NCI-H526 (cell line): ENCODE measurements at places on chromosomes 2 and 18.

DNA sequence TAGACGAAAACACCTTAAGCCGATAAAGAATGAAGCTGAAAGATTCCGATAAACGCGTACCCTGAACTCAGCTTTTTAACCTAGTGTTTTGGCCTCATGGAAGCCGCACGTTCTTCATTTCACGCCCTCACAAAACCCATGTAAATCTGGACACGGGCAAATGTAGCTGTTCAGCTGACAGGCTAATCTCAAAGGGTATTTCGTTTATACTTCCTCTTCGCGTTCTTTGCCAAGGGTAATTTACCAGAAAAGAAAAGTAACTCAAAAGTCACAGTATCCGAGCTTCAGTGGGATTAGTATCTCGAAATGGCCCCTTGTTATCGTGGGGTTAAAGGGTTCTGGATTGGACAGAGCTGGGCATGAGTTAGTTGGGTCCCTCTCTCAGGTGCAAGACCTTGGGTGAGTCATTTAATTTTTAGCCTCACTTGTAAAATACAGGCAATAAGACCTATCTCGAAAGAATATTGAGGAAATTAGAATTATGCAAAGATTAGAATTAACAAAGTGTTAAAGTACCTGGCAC is 22.0 kb upstream of the STPG4 start:
- DNase-seq: no peak

DNA sequence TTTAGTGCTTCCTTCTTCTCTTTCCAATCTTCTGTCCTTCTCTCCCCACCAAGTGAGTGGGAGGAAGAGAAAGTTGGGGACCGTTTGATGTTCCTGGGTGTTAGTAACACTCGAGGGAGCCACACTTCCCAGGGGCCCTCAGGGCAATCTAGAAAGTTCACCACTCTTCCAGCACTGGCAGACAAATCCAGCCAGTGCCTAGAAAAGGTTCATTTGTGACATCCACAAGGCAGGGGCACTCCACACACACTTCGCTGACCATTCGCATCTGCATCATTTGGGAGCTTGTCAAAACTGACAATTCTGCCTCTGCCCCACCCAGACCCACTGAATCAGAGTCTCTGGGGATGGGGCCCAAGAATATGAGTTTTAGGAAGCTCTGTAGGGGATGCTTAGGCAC is 86.8 kb upstream of the ST3GAL5 start:
- DNase-seq: no peak

DNA sequence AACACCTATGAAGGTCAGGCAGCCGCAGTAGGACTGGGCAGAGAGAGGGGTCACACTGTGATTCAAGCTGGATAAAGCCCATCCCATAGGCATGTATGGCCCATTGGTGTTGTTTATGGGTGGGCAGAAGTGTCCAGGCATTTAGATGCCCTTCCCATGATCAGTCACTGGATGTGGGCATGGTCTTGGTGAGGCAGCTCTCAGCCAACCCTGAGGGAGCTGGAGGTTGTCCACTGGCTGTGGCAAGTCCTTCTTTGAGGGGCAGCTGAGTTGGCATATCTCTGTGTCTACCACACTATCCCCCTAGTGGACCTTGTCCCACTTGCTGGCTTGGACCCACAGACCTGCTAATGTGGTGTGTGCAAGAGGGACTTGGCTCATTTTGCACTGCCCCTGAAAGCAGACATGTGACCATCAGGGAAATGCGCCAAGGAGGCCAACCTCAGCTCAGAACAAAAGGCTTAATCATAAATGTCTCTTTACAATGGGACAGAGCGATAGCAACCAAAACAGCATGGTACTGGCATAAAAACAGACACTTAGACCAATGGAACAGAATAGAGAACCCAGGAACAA is 82.0 kb downstream of the TMEM17 start:
- DNase-seq: no peak

DNA sequence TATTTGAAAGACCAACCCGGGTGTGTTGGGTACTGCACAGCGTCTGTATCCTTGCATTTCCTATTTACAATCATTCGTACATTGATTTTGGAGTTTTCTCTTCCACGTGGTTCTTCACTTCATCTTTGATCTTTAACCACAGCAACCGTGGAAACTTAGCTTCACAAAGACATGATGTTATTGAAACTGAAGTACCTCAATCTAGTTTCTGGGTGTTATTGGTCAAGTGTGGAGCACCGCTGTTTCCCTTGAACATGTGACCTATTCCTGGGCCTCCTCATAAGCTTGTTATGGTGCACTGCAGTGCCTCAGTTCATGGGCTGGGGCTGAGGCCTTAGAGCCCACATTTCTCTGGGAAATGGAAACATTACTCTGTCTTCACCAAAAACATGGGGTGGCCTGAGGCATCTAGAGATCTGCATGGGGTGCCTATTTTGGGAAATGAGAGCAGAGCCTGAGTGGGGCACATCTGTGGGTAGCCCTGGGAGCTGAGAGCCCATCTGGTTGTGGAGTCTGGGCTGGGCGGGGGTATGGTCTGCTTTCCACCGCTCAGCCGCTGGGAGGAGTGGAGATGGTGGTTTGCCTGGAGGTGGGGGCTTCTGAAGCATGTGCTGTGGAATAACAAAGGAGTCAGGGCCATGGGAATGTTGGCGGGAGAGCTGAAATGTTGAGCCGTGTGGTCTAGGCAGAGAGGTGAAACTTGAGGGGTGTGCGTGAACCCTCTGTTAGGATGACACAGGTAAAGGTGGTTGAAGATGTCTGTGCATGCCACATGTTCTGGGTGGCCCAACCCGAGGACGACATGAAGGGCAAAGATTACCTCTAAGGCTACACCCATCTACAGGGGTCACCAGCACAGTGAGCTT is 37.4 kb downstream of the ZNF236 start:
- no peak for DNase-seq

DNA sequence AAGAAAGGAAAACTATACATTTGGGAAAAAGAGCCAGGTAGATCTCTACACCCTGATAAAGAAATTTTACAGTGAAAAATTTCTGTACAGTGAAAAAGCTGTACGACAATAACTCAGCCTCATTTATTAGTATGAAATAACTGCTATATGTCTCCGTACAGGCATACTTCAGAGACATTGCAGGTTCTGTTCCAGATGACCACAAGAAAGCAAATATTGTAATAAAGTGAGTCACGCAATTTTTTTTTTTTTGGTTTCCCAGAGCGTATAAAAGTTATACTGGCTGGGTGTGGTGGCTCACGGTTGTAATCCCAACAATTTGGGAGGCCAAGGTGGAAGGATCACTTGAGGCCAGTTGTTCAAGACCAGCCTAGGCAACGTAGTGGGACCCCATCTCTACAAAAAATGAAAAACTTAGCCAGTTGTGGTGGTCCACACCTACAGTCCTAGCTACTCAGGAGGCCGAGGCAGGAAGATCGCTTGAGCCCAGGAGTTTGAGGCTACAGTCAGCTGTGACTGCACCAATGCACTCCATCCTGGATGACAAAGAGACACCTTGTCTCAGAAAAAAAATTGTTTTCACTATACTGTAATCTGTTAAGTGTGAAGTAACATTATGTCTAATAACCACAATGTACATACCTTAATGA is 28.2 kb upstream of the AMMECR1L start:
- DNase-seq: no peak

DNA sequence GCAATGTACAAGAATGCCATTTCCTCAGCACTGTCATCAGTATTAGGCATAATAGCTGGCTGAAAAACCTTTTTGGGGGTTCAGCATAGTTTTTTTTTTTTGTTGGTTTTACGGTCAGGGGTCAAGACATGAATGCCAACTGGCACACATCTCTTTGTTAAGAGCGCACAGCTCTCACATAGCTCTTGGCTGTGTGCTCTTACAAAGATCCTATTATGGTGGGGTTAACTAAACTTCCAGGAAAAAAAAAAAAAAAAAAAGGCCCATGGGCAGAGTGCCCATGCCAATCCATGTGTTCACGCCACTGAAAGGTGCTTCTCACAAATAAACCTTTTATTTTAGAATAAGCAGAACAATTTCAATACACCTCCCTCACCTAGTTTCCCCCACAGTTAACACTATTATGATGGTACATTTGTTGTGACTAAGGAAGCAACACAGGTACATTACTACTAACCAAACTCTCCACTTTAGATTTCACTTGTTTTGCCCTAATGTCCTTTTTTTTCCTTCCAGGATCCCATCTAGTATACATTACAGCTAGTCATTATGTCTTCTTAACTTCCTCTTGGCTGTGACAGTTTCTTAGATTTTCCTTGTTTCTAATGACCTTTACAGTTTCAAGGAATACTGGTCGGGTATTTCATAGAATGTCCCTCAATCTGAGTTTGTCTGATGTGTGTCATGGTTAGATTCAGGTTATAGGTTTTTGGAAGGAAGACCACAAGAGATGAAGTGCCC is 56.3 kb downstream of the C2orf74 start:
- DNase-seq: no peak
